NCI-H1694 (cell line): ENCODE measurements at places on chromosomes 2 and 18.

DNA sequence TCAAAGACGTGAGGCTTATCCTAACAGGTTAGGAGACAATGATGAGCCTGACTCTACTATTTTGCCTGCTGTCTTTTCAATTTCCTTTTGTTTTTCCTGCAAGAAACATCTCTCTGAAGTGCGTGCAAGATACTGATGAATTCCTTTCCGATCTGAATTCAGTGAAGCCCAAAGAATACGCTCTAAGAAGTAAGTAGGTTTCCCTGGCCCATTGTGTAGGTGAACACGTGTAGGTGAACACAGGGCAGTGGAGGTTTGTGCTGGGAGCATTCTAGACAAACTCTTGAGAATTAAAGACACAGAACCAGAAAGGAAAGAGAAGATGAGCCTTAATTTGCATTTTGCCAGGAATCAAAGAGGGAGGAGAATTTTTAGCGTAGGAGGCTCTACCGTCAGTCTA, 132.0 kb downstream of the ZNF532 start:
- DNase-seq, result no peak

DNA sequence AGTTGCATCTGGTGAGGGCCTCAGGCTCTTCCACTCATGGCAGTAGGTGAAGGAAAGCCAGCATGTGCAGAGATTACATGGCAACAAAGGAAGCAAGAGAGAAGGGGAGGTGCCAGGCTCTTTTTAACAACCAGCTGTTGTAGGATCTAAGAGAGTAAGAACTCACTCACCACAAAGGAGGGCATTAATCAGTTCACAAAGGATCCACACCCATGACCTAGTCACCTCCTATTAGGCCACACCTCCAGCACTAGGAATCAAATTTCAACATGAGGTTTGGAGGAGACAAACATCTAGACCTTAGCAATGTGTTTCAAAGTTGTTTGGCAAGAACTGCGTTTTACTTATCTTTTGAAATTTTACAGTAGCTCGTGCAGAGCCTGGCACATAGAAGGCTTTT, 20.5 kb upstream of the REG3A start:
- no peak for DNase-seq

- no peak for DNase-seq
These were observed 747.1 kb upstream of the FSHR start for GRCh38 chr2:49901202-49902065.

GRCh38 chr2:193303464-193303863, 1108.7 kb upstream of the TMEFF2 start:
- DNase-seq, result no peak

GRCh38 chr2:9975805-9976447, 24.4 kb downstream of the GRHL1 start:
- no peak for DNase-seq

- no peak for DNase-seq
These were observed 181.3 kb upstream of the SRD5A2 start for GRCh38 chr2:31762085-31762484.

GRCh38 chr2:85814802-85815550, 61.2 kb downstream of the ATOH8 start:
- DNase-seq, result no peak

DNA sequence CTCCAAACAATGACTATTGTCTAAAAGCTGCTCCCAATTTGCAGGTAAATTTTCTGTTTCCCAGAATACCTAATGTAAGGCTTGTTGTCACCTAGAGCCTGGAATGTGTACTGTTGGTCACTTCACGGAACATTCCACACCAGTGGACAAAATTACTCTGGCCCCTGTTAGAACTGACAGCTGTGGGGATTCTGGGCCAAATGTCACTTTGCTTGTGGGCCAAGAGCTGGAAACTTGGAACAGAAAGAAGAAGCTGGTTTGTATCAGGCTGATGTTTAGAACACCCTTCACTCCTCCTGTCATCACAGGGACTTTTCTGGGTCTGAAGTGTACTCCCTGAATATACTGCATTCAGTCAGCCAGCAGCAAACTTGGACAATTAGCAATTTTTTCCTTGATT, 495.6 kb upstream of the SYT4 start:
- no peak for DNase-seq

GRCh38 chr2:68287580-68288441, 31.9 kb downstream of the CNRIP1 start:
- no peak for DNase-seq

DNA sequence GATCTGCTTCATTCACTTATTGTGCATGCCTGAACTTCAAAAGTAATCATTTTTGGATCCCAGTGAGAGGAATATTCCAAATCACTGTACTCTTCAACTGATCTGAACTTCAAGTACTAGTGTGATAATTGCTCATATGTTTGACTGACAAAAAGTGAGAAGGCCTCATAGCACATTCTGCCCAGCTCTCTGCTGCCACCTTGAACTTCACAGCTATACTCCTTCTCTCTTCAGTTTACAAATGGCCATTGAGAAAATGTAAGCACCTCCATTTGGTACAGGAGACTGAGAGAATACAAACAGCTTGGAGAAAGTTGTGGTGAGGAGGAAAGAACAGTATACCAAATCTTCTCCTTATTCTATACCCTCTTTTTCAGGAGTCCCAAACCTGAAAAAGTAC, 946.0 kb upstream of the CHAC2 start:
- no peak for DNase-seq

DNA sequence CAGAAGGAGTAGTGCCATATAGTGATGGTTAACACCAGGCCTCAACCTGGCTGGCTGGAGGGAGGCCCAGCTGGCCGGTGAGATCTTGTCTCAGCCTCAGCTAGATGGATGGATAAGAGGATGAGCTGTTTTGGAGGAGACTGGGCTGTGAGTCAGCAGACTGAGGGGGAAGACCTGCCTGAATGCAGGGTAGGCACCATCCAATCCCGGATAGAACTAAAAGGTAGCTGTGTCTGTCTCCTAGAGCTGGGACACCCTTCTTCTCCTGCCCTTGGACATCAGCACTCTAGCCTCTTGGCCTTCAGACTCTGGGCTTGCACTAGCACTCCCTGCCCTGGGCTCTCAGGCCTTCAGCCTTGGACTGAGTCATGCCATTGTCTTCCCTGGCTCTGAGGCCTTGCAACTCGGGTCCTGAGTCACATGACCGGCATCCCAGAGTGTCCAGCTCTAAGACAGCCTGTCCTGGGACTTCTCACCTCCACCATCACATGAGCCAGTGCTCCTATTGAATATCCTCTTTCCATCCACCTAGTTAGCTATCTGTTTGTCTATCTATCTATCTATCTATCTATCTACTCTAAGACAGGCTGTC, 131.3 kb downstream of the TPO start:
- no peak for DNase-seq

- DNase-seq, result no peak
These were observed 383.7 kb downstream of the SOCS6 start for GRCh38 chr18:70672581-70672980.
